C1 segment of cervical spinal cord (tissue), 14 donors: ENCODE measurements at places on chromosomes 4 and X.

DNA sequence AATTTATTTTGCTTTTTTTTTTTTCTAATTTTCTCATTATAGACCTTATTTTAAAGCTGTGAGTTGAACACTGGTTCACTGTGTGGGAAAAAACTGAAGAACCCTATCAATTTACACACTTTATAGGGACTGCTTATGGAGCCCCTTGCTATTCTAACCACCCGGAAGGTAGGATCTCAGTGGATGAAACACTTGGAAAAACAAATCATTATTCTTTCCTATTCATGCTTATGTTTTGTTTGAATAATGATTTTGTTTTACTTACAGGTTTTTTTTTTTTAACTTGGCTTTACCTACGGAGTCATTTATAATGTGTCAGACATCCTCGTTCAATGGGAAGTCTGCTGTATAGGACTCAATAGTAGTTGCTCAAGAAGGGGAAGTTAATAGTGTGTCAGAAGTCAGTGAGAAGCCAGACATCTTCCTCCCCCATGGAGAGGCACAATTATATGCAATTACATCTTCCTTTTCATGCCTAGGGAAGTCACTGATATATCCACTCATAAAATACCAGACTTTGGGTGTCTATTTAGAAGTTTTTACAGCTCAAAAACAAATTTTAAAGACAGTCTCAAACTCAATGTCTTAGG is 113.2 kb downstream of the ARSF start:
- DNase-seq: no peak

DNA sequence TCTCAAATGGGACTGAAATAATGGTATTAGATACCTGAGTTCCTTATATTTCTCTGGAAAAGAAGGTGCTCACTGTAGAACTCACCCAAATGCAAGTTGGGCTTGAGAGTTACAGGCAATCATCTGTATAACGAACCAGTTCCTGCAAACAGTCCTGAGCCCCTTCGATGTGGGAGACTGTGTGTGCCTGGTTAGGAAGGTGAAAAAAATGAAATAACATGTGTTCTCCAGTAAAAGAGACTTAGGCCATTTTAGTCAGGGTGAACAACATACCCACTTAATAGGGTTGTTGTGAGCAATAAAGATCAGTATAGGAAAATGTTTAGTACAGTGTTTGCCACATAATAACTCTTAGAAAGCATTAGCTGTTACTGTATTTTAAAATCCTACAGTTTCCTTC is 23.4 kb downstream of the STIM2 start:
- no peak for DNase-seq

- no peak for DNase-seq
These were observed 7.0 kb downstream of the ACOT9 start for GRCh38 chrX:23736030-23736429.

DNA sequence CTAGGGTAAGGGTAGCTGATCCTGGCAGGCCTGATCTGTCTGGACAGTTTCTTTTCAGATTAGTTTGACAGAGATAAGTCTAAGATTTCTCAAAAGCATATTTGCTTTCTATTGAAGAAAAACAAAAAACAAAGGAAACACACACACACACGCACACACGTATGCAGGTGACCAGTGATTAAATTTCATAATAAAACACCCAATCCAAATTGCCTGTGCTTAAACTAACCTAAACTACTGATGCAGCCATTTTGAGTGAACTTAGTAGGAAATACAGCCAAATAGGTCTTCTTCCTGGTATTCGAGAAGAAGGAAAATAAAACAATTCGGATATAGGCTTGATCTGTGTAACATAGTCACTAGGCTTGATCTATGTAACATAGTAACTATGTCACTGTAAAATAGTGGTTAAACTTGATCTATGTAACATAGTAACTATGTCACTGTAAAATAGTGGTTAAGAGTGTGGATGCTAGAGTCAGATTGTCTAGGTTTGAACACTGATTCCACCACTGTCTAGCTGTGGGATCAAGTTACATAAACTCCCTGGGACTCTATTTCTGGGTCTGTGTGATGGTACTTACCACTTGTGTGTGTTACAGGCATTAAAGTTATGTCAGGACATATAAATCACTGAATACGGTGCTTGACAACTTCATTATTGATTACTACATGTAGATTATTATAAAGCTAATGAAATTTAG is 9.8 kb upstream of the CCNG2 start:
- no peak for DNase-seq
